ENCODE measurements at places on chromosomes 12 and 14. TPM values are rescaled to one million over a fixed set of nuclear protein-coding genes. Genes with fewer than 3 reads are reported as not detected.

EML5 gene
- total RNA-seq: 0.13 TPM

RPL10L gene
- not detected for total RNA-seq

NTF3 gene
- 3.1 TPM for total RNA-seq

GSC gene
- total RNA-seq: not detected

RFX4 gene
- not detected for total RNA-seq

CHMP4A gene
- total RNA-seq: 21.8 TPM
